Activated CD4-positive, alpha-beta T cell treated with anti-CD3 and anti-CD28 coated beads, Interleukin-2, Interleukin-4, amounts not matched to agents 100 ng/mL and 50 ng/mL, durations not matched to agents 16 hours and 8 hours (primary cell): ENCODE measurements at places on chromosomes 2 and 18.

- no peak for DNase-seq
Observed at GRCh38 chr18:78525366-78526111, 454.1 kb upstream of the SALL3 start.

DNA sequence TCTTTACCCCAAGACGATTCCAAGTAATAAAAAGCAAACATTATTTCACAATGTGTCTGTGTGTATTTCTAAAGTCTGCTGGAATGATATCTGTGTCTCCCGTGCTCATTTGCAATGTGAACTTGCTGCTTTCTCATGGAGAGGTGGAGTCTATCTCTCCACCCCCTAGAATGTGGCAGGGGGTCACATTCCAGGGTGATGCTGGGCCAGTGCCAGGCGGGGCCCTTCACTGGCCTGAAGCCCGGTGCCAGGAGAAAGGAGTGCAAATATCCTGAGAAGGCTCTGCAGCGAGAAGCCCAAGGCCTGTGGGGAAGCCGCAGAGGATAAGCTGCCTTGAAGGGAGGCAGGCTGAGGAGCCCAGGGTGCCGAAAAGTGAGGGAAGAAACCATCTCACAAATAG is 26.8 kb upstream of the LDLRAD4 start:
- DNase-seq, result no peak

DNA sequence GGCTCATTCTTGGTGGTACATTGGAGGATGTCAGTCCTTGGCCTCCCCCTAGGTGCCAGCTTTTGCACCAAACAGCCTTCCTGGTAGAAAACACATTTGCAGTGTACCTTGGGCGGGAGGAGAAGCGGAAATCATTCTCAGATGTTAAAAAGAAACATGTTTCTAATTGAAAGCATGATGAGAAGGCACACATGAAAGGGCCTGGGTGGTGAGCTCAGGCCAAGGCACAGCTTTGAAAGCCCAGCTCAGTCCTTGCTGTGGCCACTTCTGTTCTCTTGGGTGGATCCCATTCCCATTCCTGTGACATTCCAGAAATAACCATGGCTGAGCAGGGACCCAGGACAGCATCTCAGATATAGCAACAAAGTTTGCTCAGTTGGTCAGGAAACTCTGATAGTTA is 71.5 kb downstream of the LTBP1 start:
- DNase-seq, result no peak

- DNase-seq, result no peak
Observed at GRCh38 chr2:46381263-46381849, 84.1 kb downstream of the EPAS1 start.
